ENCODE measurements at places on chromosomes 3 and 15.

DNA sequence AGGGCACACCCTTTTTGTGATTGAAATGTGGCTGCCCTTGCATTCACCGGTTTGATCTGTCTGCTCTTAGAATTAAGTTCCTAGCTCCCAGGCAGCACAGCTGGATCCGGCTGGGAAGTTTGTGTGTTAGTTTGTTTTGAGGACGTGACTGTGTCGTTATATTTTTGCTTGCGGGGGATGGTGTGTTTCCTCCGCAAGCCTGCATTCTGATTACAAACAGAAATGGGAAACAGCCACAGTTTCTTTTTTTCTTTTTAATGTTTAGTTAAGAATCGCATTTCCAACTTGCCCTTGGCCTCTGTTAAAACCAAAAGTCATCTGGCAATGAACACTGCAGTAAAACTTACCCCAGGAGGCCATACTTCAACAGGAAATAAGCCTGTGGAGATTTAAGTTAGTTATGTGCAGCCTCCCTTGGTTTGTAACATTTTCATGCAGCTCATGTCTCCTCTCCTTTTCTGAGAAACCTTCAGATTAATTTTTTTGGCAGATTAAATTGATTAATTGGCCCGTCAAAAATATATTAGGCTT, 888 bp downstream of the TMOD3 start:
- DNase-seq = no peak

DNA sequence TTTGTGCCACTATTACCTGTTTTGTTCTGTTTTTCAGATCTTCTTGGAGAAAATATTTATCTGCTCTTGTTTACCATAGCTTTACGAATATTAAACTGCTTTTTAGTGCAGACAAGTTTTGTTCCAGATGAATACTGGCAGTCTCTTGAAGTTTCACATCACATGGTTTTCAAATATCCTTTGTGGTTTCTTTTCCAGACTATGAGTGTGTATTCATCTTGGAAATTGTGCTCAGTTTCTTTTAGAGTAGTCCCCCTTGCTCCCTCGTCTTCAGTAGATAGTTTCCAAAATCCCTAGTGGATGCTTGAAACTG, 1.2 kb downstream of the PIGB start:
- DNase-seq = no peak

- DNase-seq = no peak
These were observed 10.8 kb downstream of the STRA6 start for GRCh38 chr15:74191798-74192197.

DNA sequence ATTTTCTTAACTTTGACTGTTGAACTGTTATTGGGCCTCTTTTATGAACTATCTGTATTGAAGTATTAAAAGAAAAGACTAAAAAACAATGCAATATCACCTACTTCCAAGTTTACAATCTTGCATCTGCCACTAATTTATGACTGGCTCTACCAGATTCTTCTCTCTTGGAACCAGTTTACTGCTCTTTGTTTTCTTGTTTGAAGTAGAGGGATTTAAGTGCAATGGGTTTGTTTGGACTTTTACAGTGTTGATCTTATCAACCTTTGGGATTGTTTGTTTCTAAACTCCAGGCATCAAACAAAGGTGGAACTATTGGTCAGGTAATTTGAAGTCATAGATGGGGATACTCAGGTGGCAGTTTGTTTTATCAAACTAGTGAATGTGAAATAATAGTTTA, 43.0 kb upstream of the MEIS2 start:
- no peak for DNase-seq

- DNase-seq = no peak
These were observed 62.6 kb upstream of the SLC2A2 start for GRCh38 chr3:171088964-171089754.

DNA sequence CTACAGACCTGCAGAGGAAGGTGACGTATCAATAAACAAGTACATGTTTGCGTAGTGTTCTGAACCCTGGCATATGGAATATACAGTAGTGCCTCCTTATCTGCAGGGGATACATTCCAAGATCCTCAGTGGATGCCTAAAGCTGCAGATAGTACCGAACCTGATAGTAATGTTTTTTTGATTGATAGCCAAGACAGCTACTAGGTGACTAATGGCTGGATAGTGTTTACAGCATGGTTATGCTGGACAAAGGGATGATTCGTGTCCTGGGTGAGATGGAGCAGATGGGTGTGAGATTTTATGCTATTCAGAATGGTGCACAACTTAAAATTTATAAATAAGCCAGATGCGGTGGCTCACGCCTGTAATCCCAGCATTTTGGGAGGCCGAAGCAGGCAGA, 55.8 kb upstream of the IGF2BP2 start:
- no peak for DNase-seq

DNA sequence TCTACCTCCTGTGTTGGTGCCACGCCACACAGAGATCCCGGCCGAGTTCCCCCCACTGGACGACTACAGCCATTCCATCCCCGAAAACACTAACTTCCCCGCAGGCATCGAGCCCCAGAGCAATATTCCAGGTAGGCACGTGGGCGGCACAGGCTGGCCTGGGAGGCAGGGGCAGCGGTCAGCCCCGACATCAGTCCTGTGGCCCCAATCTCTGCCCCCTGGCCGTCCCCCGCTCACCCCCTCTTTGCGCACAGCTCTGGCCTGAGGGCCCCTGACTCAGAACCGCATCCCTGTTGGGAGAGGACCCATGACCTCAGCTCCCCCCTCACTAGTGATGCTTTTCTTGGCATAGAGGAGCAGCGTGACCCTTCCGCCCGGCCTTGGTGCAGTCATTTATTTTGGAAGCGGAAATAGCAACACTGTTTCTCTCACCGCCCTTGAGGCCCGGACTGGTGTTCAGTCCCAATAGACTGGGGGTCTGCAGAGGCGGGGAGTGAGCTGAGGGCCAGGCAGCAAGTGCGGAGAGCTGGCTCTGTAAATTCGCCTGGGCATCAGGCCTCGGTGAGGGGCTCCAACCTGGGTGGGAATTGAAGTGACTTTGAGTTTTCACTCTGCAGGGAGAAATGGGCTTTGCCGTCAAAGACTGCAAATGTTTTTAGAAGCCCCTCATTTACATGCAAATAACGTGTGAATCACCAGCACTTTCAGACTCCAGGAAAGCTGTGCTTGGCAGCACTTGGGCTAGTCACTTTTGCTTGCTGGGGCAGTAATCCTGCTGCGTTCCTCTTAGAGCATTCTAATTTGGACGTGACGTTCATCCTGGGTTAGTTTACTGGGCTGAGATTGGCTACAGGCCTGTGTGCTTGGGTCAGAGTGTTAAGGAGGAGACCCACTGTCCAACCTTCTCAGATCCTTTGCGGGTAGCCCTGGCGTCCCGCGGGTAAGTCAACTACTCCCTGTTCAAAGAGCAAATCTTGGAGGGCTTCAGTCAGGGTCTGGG, 88.9 kb downstream of the AAGAB start:
- no peak for DNase-seq

- peak; percentile 95 for DNase-seq
These were observed 30.5 kb upstream of the SRP14 start for GRCh38 chr15:40069178-40070165.

DNA sequence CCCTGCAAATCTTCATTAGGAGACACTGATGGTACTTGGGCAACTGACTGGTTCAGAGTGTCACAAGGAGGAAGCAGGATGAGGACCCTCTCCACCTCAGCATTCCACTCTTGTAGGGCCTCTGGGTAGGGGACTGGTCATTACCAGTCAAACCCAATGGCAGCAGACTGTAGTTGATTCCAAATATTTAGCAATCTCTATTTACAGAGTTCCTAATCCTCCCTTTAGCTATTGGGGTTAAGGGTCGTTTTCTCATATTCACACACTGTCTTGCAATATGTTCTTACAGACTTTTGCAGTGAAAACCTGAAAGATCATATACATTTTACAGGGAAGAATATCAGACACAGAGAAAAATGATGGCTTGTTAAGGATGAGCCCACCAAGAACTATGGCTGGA, 397.7 kb downstream of the GAP43 start:
- DNase-seq = no peak
